Lower lobe of right lung (tissue), 2 donors: ENCODE measurements at places on chromosomes 4 and X. TPM values are rescaled to one million over a fixed set of nuclear protein-coding genes. Genes with fewer than 3 reads are reported as not detected.

The RAB40AL gene
- total RNA-seq, result 1.6 TPM

The PTTG2 gene
- total RNA-seq, result 1.2 TPM

The SMC1A gene
- total RNA-seq, result 52.0 TPM

The SERPINA7 gene
- total RNA-seq, result not detected
